ENCODE measurements at places on chromosomes 3 and 15.

GRCh38 chr3:18217507-18218174 lies 207.5 kb downstream of the SATB1 start:
- DNase-seq = no peak

DNA sequence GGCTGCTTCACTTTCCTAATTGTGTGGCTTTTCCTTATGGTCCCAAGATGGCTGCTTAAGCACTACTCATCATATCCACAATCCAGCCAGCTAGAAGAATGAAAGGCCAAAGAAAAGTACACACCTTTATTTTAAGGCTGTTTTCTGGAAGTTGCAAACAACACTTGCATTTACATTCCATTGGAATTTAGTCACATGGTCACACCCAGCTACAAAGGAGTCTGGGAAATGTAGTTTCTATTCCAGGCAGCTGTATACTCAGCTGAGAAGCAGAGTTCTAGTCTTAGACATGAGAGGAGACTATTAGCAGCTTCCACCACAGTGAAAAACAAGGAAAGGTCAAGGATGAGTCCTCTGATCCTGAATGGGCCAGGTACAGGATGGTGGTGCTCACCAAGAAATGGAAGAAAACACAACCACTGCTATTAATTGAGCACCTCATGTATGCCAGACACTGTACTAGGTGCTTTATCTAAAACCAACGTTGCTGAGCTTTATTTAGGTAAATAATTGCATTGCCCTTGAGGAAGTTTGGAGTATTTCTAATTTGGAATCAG lies 28.0 kb upstream of the ATG7 start:
- no peak for DNase-seq

DNA sequence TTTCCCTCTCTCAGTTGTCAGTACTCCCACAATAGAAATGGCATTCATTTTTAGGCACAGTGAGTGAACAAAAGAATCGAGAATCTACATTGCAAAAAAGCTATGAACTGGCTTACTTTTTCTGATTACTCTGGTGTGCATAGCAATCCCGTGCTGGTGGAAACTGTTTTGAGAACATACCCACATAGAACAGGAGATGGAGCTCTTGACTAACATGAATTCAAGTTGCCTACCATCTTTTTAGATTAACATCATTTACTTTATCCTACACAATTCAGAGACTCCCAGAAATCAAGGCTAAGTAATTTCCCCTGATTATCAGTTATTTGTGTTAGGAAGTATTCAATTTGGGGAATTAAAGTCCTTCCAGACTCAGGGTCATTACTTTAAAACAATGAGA lies 326.6 kb downstream of the ARPP21 start:
- DNase-seq = no peak

DNA sequence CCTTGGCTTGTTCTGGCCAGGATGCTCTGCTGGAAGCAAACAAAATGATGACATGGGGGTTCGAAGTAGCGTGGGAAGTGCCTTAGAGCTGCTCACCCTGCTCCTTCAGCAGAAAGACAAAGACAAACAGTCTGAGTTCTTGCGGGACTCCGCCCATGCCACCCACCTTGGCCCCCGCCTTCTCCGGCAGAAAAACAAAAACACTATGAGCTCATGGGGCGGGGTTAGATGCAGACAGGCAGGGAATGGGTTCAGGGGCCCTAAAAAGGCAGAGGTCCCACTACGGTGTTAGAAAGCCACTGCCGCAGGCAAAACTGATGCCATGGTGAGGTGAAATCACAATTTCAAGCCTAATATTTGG lies 9.7 kb upstream of the NCKIPSD start:
- no peak for DNase-seq

- DNase-seq = no peak
Observed at GRCh38 chr3:20317616-20318015, 131.6 kb upstream of the SGO1 start.

DNA sequence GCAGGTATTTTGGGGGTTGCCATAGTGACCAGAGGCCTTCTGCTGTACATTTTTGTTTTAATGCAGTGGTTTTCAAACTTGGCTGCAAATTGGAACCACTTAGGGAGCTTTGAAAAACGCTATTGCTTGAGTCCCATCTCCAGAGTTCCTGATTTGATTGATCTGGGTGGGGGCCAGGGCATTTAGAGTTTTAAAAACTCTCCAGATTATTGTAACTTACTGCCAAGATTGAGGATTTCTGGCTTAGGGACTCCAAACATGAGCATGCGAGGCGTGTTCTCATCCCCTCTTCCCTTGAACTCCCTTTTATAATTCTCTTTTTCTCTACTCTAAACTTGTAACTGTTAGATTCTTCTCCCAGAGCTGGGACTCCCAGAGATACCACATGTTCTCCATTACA lies 340.8 kb upstream of the SUCLG2 start:
- no peak for DNase-seq

DNA sequence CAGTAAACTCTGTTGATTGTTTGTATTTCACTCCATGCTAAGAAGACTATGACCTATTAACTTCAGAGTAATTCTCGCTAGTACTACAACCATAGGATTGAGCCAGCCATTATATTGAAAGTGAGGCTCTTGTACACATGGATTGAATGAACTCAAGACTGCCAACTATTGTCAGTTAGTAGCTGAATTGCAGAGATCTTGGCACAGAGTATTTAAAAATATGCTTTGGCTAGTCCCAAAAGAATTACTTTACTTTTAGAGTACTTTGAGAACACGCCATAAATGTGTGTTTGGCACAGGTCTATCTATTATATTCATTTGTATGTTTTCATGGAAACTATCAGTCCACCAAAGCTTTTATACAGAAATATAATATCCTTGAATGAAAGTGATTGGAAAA lies 226.7 kb upstream of the DCBLD2 start:
- no peak for DNase-seq

GRCh38 chr15:100762913-100763834 lies 116.5 kb upstream of the ALDH1A3 start:
- DNase-seq = no peak

DNA sequence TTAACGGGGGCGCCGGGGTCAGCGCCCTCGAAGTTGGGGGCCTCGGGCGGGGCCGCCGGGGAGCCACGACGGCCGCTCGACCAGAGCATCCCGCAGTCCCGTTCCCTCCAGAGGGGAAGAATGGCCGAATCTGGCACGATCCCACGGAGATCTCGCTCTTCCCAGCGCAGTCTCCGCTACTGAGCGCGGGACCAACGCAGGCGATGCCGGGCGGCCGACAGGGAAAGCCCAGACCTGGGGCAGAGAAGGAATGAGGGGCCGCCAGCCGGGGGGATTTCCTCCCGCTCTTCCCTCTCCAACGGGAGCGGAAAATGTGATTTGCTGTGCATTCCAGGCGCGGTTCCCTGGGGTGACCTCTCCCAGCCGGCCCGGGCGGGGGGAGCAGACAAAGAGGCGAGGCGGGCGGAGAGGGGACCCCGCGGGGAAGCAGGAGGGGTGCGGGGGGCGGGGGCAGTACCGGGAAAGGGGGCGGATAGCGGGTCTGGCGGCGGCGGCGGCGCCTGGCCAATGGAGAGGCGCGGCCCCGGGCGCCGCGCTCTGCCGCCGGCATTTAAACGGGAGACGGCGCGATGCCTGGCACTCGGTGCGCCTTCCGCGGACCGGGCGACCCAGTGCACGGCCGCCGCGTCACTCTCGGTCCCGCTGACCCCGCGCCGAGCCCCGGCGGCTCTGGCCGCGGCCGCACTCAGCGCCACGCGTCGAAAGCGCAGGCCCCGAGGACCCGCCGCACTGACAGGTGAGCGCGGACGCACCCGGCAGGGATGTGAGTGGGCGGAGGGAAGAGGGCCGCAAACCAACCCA lies at the start of gene GREM1:
GREM1 (plus strand) TSS at position 579 of the 801 bp plus-strand sequence. CDS start 12,687 bp downstream, outside the sequence.
- no peak for DNase-seq

- DNase-seq = no peak
Observed at GRCh38 chr15:94080416-94080815, 150.9 kb upstream of the MCTP2 start.

- no peak for DNase-seq
Observed at GRCh38 chr3:178982137-178982536, 89.5 kb downstream of the ZMAT3 start.

- no peak for DNase-seq
Observed at GRCh38 chr3:11022115-11022514, 29.6 kb downstream of the SLC6A1 start.

Data from activated T-cell treated with anti-CD3 and anti-CD28 coated beads, Interleukin-2, amount 50 U/mL, for 48 hours (primary cell).